ENCODE measurements at places on chromosomes 5 and 9.

GRCh38 chr5:62011089-62011664, 294.8 kb upstream of the KIF2A start:
- no peak for DNase-seq

GRCh38 chr5:173479711-173480110, 136.7 kb downstream of the BOD1 start:
- no peak for DNase-seq

DNA sequence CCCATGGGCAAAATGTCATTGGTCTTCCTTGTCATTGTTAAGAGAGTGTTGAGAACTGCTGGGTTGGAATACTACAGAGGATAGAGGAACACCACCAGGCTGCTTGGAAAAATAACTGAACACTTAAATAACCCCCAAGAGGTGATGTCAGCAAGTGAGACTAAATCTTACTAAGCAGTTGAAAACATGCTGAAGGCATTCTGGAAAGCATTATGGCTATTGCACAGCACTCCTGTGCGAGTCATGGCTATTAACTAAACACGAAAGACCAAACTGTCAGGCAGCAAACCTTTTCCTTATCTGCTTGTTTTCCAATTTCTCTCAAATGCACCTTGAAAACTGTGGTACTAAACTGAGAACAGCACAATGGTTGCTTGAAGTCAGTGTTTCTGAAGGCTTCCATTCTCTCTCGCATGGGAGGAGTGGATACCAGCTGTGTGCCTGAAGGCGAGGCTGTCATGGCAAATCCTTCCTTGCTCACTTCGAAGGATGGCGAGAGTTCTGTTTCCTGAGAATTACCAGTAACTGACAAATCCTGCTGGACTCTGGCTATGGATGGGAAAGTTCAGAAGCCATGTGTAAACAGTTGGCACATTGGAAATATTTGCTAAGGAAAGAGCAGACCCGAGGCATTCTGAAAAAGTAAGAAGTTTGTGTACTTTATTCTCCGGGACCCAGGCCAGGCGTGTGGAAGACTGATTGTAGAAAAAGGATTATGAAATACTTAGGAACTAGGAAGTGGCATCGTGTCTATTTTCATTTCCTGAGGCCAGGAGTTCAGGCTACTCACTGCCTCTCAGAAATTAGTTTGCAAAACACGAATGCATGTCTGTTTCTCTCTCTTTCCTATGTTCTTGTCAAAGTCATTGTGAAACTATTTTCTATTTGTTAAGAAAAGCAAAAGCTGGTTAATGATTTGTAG, 182.1 kb downstream of the DMRT2 start:
- DNase-seq, result no peak

GRCh38 chr5:161278739-161279660, 267.5 kb downstream of the GABRB2 start:
- no peak for DNase-seq

DNA sequence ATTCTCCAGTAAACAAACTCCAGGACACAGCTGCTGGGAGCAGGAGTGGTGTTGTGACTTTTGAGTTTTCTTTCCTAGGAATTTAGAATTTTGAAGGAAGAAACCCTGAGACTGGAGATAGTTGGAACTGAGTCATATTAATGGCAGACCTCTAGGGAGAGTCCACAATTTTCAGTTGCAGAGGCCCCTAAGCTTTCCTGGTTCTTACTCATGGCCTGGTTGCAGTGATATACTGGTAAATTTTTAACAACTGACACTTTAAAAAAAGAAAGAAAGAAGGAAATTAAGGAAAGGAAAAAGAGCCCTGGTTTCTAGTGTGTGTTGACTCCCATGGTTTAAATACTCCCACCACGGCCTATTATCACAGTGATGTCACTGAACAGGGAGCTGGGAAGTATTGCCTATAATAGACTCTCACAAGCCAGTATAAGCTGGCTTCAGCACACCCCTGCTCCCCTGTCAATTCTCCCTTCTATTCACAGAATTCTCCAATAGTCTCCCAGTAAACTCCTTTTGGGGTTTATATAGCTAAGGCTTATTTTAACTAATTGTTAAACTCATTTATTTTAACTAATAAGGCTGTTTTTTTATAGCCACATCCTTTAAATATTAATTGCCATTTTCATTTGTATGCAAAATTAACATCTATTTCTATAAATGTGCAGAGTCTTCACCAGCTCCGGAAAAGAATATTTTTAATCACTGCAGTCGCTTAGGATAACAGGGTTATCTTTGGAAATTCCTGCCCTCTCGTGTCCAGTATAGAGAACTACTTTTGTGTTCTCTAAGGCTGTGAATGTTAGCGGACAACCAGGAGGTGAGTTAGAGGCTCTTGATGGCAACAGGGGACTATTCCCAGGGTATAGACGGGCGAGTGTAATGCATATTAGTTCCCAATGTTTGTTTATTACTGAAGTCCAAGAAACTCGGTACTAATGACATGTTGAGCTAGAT, 59.7 kb downstream of the GGTA1 start:
- DNase-seq, result no peak

- DNase-seq, result no peak
Measured at GRCh38 chr9:71209890-71210289, 88.5 kb upstream of the TRPM3 start.

- DNase-seq, result no peak
Measured at GRCh38 chr5:77163453-77163852, 47.0 kb upstream of the PDE8B start.

- DNase-seq, result no peak
Measured at GRCh38 chr5:93071710-93072109, 509.3 kb downstream of the NR2F1-AS1 start.

DNA sequence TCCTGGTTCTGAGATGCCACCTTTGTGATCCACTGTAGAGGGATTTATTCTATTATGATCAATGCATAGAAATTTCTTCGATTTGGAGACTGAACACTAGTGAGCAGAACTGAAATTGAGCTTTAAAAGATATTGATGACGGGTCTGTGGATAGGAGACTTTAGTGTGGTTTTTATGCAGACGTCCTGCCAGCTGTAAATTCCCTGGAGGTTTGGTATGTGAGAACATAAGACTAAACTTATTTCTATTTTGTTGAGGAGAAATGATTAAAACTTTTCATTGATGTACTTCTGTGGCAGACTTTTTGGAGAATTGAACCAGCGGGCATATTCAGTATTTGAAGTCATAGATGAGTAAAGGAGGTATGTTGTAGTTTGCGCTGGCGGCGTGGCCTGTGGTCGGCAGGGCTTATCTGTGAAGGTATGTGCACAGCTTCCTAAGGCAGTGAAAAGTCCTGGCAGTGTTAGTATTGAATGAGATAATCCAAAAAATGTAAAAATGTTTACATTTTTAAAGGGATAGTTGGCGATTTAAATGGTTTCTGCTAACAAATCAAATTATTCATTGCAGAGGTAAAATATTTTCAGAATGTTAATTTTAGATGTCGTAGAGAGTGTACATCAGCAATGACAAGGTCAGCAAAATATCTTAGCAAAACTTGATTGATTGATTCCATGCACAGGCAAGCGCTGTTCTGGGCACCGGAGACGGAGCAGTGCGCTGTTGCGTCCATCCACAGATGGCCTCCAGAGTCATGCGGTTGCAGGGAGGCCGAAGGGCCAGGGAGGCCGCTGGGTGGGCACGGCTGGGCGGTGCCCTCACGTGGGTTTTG, 20.4 kb downstream of the TENT4A start:
- no peak for DNase-seq

DNA sequence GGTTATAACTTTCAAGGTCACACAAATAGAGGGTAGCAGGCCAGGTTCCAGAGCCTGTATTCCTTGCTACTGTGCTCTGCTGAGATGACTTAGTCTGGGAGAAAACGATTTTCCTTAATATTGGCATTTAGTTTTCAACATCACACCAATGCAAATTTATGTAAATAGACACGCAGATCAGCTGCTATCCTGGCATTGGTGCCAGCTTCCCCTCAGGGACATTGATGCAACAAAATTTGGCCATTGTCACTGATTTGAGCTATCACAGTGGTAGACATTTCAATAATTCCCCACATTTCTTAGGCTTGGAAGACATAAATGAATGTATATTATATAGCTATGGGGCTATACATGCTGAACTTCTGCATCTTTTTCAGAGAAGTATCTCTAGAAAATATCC, 71.6 kb upstream of the ASTN2 start:
- DNase-seq, result no peak

DNA sequence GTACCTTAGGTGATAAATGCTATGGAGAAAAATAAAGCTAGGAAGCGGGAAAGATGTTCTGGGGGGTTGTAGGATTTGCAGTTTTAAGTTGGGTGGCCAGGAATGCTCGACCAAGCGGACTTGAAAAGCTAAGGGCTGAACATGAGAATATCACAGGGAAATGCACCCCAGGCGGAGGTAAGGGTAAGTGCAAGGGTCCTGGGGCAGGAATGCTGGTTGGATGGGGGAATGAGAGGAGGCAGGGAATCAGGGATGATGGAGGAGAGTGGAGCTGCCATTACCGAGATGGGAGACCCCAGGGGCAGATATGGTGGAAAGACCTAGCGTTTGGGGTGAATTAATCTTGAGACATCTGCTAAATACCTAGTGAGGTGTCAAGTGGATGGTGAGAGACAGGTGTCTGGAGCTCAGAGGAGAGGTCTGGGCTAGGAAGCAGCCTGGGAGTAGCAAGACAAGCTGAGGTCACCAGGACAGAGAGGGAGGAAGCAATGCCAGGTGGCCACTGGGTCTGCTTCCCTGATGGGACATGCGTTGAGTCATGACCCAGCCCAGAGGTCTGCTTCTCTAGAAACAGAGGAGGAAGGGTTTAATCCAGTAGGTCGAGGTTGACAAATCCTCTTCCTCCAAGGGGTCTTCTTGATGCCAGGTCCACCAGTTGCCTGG, 77.7 kb upstream of the ASS1 start:
- no peak for DNase-seq

- no peak for DNase-seq
Measured at GRCh38 chr5:10507575-10508096, 56.2 kb upstream of the ANKRD33B start.

DNA sequence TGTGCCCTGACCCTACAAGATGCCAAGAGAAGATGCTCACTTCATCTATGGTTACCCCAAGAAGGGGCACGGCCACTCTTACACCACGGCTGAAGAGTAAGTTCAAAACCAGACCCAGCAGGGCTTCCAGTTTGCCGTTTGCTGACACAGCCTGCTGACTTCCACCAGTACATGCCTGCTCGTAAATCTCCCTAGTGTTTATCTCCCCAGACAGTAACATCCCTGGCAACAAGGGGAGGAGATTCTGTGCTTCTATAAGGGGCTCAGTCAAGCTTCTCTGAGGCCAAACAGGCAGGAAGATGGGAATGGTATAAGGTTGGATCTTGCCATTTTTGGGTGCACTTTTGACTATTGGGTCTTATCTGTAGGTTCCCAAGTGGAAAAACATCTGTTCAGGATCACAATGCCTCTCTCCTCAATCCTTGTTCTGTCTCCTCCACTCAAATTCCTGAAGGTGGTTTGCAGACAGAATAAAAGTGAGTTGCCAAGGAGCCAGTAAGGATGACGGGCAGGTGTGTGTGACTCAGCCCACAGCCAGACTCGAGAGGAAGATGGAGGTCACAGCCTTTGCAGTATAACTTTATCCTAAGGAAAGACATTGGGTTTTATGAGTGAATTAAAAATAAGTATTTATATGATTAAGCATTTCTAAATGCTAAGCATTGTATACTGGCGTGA, 1.9 kb downstream of the MLANA start:
- no peak for DNase-seq

DNA sequence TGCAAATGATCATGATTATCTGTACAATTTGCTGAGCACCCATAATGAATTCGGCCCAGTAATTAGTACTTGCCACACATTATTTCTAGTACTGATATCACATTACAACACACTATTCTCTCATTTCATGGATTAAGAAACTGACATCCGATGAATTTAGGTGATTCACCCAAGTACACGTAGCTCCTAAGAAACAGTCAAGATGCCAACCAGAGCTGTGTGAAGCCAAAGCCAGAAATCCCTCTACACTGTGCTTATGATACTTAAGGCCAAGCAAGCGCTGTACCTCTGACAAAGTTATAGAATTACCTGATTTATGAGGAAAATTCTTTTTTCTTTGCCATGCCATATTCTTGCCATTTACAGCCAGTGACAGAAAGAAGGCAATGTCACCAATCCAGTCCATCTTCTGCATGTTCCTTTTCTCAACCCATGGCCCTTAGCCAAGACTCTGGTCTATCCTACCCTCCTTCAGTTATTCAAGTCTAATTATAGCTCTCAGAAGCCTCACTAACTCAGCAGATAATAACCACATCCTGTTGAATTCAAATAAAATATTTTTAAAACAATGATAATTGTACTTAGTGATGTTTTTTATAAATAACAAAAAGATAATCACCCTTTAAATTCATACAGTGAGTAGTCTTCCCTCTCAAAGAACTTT, 74.3 kb upstream of the PTGER4 start:
- DNase-seq, result no peak

GRCh38 chr5:169804861-169805260, 167.8 kb downstream of the DOCK2 start:
- no peak for DNase-seq

DNA sequence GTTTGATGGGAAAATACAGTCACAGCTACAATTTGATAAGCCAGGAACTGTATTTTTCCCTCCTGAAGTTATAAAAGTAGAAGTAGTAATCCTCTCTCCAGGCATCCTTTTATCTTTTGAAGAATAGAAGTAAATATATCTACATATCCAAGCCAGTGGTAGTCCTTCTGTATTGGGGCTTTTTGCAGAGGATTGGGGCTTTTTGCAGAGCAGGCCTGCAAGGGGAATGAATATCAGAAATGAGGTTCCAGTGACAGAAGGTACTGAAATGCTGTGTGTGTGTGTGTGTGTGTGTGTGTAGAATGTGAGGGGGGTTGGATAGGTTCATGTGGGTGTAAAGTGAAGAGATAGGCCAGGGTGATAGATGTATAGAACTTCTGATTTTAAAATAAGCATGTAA, 127.4 kb downstream of the COMMD10 start:
- no peak for DNase-seq

DNA sequence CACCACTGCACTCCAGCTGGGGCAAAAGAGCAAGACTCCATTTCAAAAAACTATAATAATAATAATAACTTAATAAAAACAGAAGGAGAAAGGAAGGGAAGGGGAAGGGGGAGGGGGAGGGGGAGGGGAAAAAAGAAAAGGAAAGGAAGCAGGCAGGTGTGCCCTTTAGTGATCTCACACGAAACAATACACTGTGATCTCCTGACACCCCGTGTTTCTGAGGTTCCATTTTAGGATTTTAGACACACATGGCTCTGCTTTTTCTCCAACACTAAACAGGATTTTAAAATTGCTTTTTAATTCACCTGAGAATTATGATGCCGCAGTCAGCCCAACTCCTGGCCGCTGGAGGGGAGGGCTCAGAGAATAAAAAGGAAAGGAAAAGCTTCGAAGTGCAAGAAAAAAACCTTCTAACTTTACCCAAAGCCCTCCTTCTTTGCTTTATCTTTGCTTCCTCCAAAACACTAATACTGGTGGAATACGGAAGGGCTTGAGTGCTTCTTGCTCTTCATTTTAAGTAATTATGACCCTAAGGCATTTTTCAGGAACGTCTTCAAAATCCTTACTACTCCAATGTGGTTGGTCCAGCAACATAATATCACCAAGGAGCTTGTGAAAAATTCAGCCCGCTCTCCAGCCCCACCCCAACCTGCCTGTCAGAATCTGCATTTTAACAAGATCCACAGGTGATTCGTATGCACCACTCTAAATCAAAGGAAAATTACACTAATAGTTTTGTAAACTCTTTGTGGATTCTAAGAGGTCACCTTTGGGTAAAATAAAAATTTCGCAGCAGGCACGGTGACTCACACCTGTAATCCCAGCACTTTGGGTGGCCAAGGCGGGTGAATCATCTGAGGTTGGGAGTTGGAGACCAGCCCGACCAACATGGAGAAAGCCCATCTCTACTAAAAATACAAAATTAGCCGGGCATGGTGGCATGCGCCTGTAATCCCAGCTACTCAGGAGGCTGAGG, 66.0 kb downstream of the MYO10 start:
- no peak for DNase-seq

Measured in SHP77 treated with DMSO at 0.1 percent for 48 hours (cell line).